ENCODE measurements at places on chromosomes 1 and 21.

GRCh38 chr1:14071581-14071980, 371.6 kb downstream of the PRDM2 start:
- DNase-seq = no peak

DNA sequence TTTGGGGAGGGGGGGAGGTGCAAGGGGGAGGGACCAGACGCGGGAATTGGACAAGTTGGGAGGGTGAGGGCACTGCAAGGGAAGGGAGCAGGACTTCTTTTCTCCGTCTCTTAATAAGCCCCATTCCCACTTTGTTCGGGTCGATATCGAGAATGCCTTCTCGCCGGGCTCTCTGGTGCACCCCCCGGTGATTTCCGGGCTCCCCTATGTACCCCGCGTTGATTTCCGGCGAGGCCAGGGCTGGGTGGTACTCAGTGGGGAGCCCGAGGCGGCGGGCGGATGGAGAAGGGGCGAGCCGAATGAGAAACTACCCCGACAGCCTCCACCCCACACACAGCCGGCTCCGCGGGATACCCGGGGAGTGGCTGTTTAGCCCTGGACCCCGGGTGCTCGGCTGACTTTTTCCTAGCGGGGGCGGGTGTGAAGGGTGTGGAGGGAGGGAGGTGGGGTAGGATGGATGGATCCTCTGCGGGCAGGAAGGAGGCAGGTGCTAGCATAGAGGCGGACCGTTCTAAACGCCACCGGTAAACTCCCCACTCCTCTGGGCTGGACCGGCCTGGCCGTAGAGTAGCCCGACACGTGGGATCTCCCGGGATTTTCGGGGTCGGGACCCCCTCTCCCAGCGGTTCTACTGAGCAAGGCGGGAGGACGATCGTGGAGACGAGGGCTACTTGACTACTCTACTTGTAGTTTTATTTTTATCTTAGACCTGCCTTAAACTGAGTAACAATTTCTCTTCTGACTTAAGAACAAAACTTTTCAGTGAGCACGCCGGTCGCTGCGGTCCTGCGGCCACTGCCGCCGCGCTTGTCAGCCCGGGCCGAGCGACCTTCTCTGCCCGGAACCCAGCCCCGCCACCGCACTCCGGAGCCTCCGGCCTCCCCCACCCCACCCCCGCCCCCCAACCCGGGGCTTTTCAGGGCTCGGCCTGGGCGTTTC, 1.0 kb downstream of the RNF220 start:
- peak; percentile 43 for DNase-seq

DNA sequence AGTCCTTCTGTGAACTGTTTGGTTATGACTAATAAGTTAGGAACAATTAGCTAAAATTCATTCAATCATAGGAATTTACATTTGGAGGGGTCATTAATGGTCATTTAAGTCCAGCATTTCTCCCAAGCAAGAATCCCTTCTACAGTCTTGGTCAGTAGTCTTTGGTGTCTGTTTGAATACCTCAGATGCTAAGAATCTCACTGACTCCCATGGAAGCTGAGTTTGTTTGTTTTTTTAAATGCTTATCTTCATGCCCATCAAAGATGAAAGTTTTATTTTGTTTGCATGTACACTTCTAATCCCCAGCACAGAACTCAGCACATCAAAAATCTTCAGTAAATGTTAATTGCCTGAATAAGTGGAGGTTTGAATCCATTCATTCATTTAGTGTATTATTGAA, 41.3 kb upstream of the SLC44A3 start:
- DNase-seq = no peak

DNA sequence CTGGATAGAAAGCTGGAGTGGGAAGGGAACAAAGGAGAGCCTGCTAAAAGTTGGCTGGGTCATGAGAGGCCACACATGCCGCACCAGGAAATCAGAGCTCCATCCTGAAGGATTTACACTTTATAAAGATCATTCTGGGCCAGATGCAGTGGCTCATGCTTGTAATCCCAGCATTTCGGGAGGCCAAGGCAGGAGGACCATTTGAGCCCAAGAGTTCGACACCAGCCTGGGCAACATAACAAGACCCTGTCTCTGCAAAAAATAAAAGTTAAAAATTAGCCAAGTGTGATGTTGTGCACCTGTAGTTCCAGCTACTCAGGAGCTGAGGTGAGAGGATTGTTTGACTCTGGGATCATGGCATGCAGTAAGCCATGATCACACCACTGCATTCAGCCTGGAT, 28.7 kb upstream of the RASAL2 start:
- no peak for DNase-seq

DNA sequence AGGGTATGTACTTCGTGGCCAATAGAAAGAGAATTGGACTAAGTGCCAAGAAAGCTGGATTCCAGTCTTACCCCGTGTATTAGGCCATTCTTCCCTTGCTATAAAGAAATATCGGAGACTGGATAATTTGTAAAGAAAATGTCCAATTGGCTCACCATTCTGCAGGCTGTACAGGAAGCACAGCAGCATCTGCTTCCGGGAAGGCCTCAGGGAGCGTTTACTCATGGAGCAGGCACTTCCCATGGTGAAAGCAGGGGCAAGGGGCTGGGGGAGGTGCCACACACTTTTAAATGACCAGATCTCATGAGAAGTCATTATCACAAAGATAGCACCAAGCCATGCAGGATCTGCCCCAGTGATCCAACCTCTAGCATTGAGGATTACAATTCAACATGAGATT, 7.8 kb upstream of the AMIGO1 start:
- DNase-seq = no peak

GRCh38 chr1:1137256-1138045, 21.6 kb upstream of the C1orf159 start:
- DNase-seq = no peak

DNA sequence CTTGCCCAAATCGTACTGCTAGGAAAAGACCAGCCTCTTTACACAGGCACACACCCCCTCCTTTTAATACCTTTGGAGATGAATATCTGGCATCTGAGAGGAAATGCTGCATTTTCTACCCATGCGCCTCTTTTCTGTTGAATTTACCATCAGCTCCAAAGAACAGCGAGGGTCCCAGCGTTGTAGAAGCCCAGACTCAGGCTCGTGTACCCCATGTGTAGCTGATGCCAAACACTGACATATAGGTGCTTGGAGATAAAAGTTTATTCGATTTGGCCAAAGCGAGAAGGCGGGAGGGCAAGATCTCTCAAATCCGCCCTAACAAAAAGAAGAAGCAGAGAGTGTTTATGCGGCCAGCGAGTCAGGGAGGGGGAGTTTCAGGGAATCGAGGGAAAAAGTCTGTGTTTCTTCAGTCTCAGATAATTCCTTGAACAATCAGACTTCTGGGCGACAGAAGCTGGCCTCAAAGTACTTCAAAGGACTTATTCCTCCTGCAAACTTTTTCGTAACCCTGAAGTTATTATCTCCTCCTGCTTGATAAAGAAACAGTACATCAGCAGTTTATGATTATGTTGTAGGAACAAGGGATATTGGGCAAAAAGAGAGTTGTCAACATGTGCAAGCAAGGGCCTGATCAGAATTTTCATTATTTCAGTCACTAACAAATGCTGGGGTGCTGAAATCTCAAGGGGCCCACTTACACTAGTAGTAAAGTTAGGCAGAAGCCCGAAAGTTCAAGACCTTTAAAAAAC, 642 bp upstream of the CREG1 start:
- no peak for DNase-seq

GRCh38 chr1:61463220-61463619, 261.7 kb downstream of the TM2D1 start:
- DNase-seq = no peak

DNA sequence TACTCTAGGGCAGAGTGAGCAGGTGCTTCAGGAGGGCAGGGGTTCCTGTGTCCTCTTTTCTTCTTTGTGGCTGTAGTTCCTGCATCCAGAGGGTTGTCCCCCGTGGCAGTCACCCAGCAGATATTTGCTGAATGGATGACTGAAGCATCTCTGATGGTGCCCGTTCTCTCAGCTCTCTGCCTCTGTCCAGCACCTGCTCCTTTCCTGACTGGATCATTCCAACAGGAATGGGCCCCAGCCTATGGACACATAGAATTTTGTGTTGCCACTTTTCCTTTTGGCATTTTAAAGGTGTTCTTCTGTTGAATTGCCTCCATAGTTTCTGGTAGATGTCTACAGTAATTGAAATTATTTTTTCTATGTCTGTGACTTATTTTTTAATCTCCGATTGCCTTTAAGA, 372.5 kb upstream of the C1orf174 start:
- no peak for DNase-seq

- no peak for DNase-seq
Measured at GRCh38 chr1:54273795-54274163, 73.8 kb downstream of the MRPL37 start.

DNA sequence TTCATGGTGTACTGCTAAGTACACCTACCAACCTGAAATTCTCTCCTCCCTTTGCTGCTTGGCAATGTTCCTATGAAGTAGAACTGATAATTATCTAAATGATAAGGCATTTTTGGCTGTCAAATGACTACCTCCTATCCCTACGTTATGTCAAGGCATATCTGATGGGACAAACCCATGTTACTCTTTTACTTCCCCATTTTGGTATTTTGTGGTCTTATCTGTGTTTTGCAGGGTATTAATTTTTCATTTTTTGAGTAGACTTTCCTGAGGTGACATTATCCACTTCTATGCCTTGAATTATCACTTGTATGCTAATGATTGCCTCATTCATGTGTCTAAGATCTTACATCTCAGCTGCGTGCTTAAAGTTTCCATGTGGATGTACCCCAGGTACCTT, 499.6 kb upstream of the B3GALT2 start:
- DNase-seq = no peak

- DNase-seq = no peak
Measured at GRCh38 chr1:25050165-25050564, 120.1 kb upstream of the RUNX3 start.

DNA sequence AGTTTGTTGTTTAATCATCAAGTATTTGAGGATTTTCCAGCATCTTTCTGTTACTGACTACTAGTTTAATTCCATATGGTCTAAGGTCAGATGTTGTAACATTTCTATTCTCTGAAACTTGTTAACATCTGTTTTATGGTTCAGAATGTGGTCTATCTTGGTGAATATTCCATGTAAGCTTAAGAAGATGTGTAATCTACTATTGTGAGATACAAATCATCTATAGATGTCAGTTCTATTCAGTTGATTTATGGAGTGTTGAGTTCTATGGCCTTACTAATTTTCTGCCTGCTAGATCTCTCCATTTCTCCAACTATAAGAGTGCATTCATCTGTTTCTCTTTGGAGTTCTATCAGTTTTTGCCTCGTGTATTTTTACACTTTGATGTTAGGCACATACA, 31.5 kb downstream of the WARS2 start:
- DNase-seq = no peak

- no peak for DNase-seq
Measured at GRCh38 chr1:93839307-93839706, 39.7 kb downstream of the DNTTIP2 start.

DNA sequence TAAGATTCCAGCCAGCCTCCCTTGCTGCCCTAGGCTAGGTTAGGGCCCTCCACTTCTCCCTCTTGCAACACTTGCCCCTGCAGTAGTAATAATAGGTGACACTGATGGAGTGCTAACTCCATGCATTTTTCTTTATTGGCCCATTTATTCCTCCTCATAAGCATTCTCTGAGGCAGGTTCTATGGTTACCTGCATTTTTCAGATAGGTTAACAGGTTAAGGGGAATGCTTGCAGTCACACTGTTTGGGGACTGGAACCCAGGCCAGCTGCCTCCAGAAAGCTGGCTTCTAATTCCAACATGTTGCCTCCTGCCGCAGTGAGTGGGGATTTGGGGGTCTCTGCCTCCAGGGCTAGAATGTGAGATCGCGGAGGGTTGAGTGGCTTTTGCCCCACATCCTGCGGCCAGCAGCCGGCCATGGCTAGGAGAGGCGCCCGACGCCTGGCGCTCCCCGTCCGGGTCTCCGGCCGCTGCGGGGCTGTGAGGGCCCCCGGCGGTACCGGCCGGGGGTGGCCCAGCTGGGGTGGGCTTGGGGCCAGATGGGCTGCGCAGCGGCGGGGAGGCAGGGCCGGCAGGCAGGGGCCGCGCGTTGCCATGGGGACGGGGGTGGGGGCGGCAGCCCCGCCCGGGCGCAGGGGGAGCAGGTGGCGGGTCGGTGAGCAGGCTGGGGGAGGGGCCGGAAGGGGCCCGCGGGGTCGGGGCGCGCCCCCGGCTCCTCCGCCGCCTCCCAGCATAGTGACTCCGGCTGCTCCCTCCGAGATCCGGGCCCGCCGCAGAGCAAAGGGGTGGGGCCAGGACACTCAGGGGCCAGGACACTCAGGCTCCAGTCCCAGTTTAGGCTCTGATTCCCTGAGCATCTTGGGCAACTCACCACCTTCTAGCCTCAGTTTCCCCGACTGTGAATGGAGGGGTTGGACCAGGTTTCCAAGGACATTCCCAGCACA, 68.4 kb upstream of the SSBP3 start:
- DNase-seq = no peak

- peak; percentile 82 for DNase-seq
Measured at GRCh38 chr1:96538111-96538641, 183.4 kb upstream of the PTBP2 start.

DNA sequence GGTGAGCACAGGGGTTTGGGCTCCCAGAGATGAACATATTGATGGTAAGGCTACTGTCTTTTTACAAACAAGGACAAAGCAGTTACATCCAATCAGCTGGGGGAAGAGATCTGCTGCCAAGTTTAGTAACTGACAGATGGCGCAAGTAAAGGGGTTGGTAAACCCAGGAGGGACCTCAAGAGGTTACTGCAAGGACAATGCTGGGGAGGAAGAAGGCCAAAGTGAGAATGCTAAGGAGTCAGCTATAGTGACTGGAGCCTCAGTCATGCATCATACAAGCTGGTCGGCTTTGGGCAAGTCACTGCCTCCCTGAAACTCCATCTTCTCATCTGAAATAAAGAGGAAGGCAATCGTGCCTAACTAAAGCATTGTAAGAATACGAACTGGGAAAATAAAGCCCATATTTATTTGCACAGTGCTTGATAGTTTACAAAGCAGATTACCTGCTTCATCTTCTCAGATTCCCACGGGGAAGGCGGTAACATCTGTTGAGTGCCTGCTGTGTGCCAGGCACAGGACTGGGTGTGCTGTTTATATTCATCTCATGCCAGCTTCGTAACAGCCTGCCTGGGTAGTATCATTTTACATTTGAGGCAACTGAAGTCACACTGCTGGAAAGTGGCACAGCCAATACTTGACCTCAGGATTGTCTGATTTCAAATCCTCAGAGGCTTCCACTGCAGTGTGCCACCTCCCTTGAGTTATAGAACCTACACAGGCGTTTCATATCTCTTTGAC, 114.8 kb downstream of the BEND5 start:
- DNase-seq = no peak

- no peak for DNase-seq
Measured at GRCh38 chr1:180836449-180836848, 76.2 kb upstream of the KIAA1614 start.

GRCh38 chr1:213821175-213821942, 166.4 kb upstream of the PROX1 start:
- no peak for DNase-seq

DNA sequence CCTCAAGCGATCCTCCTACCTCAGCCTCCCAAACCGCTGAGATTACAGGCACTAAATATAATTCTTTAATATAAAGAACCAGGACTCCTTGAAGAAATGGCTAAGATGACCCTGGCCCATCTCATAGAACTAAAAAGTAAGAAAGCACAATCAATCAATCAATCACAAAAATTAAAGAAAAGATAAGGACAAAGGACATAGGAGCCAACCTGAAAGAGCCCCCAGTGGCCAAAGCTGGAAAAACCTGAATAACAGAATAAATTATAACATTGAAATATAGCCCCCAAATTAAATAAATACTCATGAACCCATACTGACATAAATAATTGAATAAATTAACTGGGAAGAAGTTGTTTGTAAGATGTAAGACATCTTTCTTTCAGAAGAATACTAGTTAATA, 8.9 kb downstream of the NUP210L start:
- no peak for DNase-seq

GRCh38 chr1:224639426-224639975, 23.4 kb downstream of the CNIH3 start:
- DNase-seq = no peak
